ENCODE measurements at places on chromosomes 3 and 15.

DNA sequence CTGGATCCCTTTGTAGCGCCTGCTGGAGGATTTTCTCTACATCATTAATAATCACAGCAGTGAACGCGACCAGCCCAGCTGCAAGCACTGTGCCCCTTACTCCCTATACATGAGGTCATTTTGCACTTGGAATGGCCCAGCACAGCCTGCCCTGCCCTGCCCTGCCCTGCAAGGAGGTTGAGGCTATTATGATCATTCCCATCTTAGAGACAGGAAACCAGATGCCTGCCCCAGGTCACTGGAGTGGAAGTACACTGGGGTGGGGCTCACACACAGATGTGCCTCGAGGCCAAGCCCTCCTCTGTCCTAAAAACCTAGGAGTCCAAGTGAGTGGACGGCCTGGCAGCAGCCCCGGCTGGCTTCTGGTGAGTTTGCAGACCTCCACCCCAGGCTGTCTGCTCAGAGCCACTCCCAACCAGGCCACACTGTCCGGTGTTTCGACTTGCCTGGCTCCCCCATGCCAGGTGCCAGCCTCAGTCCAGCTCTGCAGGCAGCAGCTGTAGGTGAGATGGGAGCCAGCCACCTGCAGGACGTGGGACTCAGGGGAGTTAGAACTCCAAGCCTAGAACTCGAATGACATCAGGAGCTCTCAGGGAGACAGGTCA is 30.4 kb upstream of the SEC61A1 start:
- no peak for DNase-seq

DNA sequence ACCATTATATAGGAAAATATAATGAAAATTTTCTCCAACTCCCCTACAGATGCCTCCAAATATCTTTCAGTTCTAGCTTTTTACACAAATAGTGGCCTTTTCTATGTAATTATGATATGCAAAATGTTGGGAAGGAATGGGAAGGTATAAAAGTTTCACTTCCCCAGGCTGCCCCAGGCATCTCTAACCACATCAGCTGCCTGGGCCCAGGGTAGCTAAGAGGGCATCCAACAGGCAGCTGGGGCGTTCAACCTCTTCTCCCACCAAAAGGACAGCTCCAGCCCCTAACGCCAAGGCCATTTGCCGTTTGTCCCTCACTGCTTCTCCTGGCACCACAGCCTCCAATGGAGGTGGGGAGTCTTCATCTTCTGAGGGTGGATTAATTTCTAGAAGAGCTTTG is 188.1 kb upstream of the TSC22D2 start:
- DNase-seq = no peak

- no peak for DNase-seq
Measured at GRCh38 chr3:36135863-36136262, 244.4 kb upstream of the STAC start.

DNA sequence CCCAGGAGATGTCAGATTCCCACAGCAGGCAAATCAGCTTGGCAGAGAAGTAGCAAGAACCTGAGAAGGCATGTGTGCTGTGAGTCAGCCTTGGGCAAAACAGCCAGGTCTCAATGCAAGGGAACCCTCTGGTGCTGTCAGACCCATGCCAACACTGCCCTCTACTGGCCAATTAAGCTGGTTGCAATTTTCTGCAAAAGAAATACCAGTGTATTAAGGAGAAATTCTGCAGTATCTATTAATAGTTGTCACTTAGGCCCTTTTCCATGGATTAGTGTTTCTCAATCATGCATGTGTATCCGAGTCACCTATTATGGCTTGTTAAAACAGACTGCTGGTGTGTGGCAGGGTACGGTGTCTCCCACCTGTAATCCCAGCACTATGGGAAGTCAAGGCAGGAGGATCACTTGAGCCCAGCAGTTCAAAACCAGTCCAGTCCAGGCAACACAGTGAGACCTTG is 26.2 kb downstream of the MAP4 start:
- peak; percentile 84 for DNase-seq

GRCh38 chr3:59809016-59809415 is 759.2 kb upstream of the CFAP20DC start:
- no peak for DNase-seq

DNA sequence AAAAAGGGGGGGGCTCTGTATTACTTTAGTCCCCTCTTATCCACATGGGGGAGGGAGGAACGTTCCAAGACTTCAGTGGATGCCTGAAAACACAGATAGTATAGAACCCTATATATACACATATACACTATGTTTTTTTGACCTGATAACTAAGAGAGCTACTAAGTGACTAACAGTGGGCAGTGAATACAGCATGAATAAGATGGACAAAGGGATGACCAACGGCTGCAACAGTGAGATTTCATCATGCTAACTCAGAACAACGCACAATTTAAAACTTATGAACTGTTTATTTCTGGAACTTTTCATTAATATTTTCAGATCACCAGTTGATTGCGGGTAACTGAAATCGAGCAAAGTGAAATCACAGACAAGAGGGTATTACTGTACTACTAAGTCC is 7.3 kb downstream of the DCUN1D1 start:
- no peak for DNase-seq

DNA sequence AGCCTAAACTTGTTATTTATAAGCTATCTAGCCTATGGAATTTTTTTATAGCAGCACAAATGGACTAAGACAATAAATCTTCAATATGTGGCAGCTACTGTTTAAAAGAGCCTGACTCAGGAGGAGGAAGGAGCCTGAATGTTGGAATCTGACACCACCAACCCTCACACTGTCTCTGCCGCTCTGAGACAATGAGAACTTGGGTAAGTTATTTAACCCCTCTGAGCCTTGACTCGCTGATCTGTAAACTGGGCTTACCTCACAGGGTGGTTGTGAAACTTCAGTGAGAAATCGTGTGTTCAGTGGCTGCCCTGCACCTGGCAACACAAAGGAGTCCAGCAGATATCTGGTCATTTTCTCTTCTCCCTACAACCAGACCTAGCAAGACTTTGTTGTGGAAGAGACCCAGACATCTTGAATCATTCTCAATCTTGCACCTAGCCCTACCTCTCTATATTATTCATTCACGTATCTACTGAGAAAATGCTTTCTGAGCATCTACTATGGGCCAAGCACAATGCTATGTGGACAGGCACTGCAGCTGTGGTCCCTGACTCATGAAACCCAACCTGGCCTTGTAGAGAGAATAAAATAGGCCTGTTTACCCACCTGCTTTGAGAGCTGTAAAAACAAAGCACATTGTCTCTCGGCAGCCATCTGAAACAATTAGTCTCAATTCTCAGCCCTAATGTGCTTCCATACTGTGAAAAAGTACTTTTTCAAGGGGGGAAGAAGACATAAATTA is 81.9 kb upstream of the SLC25A36 start:
- no peak for DNase-seq

- peak; percentile 61 for DNase-seq
Measured at GRCh38 chr3:101181801-101182200, 138.6 kb downstream of the IMPG2 start.

GRCh38 chr3:9898467-9899241 is 4.0 kb upstream of the IL17RE start:
- no peak for DNase-seq

- DNase-seq = no peak
Measured at GRCh38 chr15:100569391-100569790, 32.6 kb downstream of the LINS1 start.

DNA sequence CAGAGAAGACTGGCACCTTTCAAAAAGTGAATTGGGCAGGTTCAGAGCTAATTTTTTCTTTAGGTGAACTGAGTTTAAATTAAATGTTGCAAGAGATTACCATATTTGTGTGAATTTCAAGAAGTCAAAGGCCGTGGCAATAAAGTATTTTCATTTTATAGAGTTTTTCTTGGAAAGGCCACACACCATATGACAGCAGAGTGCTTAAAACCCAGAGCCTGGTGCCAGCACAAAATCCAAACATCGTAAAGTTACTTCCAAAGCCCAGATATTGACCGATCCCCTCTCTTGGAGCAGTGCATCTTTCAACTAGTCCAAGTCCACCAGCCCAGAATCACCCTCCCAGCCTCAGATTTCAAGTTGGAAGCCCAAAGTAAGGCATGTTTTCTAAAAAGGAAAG is 164.5 kb downstream of the VGLL4 start:
- DNase-seq = no peak

- no peak for DNase-seq
Measured at GRCh38 chr3:145902166-145902565, 258.8 kb downstream of the PLOD2 start.

GRCh38 chr15:40951764-40952163 is 1.5 kb upstream of the CHAC1 start:
- peak; percentile 50 for DNase-seq

DNA sequence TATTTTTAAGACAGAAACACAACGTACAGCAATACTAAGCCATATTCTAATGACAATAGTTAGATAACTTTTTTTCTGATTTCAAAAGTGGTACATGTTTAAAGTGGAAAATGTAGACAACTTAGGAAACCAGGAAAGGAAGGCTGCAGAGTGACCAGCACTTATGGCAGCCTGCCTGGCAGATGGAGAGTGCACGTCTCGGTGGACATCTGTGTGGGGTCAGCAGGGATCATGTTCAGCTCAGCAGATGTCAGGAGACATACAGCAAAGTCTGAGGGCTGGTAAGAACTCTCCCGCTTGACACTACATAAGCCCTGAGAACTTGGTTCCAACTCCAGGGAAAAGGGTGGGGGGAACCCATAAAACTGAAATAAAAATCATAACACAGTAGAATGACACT is 128.6 kb upstream of the ADPGK start:
- DNase-seq = no peak

- no peak for DNase-seq
Measured at GRCh38 chr3:161253711-161254110, 32.6 kb downstream of the NMD3 start.

- peak; percentile 92 for DNase-seq
Measured at GRCh38 chr3:48240000-48240963, 622 bp upstream of the ZNF589 start.

DNA sequence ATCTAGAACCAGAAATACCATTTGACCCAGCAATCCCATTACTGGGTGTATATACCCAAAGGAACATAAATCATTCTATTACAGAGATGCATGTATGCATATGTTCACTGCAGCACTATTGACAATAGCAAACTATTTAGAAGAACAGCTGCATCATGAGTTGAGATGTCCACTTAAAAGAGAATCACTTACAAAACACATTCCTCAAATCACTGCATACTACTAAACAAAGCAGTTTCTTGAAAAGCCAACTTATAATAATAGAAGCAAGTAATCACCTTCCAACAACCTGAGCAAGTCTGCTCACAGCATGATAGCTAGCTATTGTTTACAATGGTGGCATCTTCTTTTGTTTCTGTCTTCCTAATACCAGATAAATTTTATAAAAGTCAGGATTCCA is 454.7 kb upstream of the ADAMTS9 start:
- no peak for DNase-seq

GRCh38 chr3:171749124-171749523 is 61.2 kb downstream of the PLD1 start:
- DNase-seq = no peak

DNA sequence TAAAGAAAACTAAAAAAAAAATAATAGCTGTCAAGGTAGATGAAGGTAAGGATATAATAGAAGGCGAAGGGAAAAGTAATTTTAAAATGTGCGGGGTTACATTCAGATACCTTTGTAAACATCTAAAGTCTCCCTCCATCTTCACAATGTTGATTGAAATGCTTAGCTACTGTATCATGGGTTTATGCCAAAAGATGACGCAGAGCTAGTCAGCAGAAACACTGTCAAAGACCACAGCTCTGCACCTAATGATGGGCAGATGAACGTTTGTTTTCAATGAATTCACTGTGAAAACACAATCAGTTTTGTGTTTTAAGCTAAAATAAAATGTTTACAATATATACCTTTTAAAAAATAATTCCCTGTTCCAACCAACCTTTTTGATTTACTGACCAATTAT is 61.2 kb downstream of the RFTN1 start:
- no peak for DNase-seq

DNA sequence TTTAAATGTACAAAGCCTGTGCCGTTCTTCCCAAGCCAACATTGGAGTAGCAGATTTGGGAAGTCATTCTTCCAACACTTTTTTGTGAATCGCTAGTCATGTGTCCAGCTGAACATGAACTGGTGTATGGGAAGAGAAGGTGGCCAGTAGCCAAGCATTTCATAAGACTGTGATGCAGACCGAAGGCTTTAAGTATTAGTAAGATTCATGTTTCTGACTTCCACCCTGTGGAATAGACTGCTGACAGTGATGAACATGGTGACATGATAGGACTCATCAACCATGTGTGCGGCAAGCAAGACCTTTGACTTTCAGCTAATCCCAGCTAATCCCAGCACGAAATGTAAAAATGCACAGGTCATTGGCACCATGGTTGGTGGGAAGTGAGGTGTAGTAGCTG is 48.3 kb upstream of the THSD4 start:
- DNase-seq = no peak

GRCh38 chr3:81632659-81633058 is 128.8 kb downstream of the GBE1 start:
- no peak for DNase-seq

Data from OCI-M1 (cell line).